ENCODE measurements at places on chromosomes 13 and 19.

- DNase-seq: no peak
These were observed 49.8 kb downstream of the KLF2 start for GRCh38 chr19:16374436-16374835.

DNA sequence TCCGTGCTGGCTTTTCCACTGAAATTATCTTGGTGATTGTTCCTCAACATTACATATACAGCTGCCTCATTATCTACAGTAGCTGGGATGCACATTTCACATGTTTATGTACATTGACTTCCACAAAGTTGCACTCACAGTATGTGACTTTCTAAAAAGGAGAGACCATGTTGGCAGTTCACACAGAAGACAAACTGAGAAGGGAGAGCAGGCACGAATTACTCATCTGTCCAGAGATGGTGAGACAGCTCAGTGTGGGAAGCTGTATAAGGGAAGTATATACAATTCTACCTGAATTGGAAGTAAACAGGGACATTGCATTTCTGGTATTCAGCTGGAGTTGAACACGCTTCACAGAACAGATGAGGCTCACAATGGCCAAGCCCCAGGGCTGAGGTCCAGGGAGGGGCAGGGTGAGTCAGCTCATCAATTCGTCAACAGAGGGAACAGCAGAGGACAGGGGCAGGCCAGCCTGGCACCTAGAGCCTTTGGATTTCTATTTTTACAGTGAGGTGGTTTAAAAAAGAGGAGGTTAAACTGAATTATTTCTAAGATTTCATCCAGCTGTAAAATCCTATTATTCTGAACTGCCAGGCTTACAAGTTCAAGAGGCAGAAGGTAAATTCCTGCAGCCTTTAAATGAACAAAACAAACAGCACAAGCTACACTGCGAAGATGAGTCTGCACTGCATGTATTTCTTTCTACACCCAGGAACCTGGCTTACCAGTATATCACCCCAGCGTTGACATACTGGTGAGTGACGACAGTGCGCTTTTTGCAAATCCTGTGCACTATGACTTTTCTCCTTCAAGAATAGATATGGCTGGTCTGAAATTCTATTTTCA lies 9.8 kb downstream of the PARP4 start:
- peak; percentile 14 for DNase-seq

DNA sequence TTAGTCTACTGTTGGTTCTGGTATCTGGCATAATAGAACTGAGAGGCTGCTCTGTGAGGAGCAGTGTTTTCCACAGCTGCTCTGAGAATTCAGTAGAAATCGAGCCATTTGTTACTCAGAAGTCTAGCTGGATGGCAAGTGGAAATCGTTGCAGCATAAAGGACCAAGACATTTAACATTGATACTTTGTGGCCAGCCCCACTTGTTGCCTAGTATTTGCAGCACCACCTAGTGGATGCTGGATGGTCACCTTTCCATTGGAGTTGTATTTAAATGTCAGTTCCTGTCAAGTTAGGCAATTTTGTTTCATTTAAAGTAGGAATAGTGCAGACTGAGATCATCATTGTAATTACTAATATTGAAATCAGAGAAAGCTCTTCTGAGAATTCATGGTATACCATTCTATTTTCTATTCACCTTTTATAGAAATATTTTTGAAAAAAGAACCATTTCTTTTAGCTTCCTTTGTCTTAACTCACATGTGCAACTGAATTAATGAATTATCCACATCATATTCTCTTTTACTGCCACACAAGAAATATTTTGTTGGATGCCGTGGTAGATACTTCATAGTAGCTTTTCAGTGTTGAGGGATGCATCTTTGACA lies 64.6 kb downstream of the PDS5B start:
- DNase-seq: peak; percentile 75

DNA sequence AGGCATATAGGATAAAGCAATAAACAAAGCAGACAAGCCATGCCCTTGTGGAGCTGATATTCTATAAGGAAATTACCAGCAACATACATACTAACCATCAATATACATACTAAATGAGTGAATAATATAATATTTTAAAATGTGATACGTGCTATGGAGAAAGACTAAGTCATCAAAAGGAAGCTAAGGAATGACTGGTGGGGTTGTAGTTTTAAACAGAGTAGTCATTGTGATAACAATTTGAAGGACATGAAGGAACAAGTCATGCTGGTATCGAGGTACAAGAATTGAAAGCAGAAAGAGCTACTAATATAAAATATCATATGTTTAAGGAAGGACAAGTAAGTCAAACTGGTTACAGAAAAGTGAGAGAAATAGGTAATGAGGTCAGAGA lies 894.9 kb upstream of the PCDH9 start:
- DNase-seq: no peak

DNA sequence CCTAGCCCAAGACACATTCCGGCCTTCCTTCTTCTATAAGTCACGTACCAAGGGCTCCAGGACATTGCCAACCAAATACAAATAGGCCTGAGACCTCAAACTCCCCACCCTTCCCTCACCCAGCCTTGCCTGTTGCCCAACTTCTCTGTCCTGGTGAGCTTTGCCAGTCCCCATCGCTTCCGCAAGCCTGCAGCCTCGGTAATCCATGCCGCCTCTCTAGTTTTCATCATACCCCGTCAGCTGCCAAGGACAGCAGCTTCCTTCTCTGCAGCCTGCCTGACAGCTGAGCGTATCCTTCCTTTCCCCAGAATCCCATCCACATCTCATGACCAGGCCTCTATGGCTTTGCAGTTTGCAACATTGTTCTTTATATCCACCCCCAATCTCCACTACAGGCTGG lies 36.6 kb upstream of the POMP start:
- DNase-seq: no peak

- no peak for DNase-seq
These were observed 42.0 kb upstream of the GGACT start for GRCh38 chr13:100630555-100630954.

DNA sequence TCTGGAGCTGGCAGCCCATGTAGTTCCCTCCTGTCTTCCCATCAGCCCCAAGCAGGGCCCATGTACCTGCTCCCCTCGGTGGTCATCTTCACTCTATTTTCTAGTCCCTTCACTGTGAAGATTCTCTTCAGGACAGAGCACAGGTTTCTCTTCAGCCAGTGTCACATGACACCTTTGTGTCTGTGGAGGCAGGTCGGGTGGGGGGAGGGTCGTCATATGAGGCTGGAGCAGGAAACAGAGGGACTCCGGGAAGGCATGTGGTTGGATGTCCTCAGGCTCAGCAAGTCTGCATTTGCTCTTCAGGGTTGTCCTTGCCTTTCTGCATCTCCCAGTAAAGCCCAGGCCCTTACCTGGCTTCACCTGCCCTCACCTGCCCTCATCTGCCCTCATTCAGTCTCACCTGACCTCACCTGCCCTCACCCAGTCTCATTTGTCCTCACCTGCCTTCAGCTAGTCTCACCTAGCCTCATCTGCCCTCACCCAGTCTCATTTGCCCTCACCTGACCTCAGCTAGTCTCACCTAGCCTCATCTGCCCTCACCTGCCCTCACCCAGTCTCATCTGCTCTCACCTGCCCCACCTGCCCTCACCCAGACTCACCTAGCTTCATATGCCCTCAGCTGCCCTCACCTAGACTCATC lies 120.3 kb downstream of the ZDHHC20 start:
- no peak for DNase-seq

GRCh38 chr13:27267596-27267995 lies 3.0 kb upstream of the RASL11A start:
- no peak for DNase-seq

DNA sequence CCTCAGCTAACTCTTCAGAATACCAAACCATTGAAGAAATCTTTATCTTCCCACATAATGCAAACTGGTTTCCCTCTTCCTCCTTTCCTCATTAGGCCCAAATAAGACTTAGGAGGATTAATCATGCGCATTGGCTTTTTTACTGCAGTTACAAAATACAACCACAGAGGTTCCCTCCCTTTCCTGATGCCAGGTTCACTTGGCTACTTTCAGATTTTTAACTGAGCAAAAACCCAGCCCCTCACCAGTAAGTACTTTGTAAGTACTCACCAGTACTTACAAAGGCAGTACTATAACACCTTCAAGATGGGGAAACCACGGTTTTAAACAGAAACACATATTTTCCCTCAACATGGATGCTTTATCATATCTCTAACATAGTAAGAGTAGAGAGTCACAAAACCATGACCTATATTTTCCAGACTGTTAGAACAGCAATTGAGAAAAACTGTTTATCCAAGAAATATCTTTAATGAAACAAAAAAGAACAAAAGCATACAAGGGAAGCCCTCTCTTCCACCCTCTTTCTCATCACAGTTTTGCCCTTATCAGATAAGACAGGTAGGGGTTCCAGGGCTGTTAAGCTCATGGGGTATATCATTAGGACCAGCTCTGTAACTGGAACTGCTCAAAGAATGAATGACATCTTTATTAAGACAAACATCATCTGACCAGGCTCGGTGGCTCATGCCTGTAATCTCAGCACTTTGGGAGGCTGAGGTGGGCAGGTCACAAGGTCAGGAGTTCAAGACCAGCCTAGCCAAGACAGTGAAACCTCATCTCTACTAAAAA lies 12.7 kb downstream of the FOXO1 start:
- DNase-seq: no peak

DNA sequence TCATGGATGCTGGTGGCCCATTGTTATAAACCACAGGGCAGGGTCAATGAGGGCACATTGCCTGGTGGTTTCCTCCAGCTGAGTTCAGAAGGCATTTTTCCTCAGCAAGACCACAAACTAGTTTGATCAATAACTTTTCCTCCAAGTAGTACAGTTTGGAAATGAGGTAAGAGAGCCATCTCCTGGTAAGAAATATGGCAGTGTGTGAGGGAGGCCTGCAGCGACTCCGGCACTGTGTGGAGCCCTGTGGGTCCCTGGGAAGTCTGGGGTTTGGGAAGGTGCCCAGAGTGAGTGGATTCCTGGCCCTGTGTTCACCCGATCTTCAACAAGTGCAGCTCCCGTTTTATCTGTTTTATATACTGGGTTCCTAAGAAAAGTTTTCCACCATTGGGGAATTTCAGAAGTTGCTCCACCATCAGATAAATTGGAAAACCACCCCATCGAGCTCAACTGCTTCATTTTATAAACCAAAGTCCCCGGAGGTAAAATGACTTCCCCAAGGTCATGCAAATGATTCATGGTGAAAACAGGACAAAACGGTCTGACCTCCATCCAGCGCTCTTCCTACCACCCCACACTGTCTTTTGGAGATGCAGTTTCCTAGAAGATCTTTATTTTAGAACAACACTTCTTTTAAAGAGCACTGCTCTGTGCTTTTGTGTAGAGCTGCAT lies 148.4 kb downstream of the KATNAL1 start:
- DNase-seq: no peak

DNA sequence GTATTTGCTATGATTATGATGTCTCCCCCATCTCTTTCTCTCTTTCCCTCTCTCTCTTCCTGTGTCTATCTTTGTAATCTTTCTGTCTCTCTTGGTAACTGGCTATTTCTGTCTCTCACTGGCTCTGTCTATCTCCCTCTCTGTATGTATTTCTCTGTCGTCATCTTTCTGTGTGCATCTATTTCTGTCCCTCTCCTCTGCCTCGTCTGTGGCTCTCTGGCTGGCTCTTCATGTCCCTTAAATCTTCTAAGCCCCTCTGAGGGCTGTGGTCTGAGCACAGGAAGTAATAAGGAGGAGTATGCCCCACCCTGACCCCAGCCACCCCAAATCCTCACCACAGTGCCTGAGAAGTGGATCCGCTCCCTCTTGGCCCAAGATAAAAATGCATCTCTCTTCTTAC lies 104.4 kb downstream of the DNAJC15 start:
- DNase-seq: no peak

- no peak for DNase-seq
These were observed 271.5 kb downstream of the PCDH9 start for GRCh38 chr13:66958611-66959010.

DNA sequence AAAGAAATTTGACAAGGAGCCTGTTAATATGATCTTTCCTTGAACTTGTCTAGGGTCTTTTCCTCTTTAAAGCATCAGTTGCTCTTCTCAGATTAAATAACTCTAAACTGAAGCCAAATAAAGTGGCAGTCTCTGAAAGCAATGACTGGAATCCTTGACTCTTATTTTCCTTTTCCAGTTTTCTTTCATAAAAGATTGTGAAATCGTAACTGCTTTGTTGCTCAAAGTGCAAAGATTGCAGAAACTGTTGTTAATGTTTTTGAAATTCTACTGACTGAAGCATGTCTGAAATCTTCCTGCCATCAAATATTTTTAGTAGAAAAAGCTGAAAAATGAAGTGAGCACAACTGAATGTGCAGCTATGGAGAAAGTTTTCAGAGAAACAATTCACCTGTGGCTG lies 1.9 kb downstream of the NHLRC3 start:
- no peak for DNase-seq

GRCh38 chr13:42751693-42752092 lies 29.7 kb upstream of the FAM216B start:
- no peak for DNase-seq

GRCh38 chr13:96844616-96845015 lies 149.7 kb downstream of the OXGR1 start:
- no peak for DNase-seq

DNA sequence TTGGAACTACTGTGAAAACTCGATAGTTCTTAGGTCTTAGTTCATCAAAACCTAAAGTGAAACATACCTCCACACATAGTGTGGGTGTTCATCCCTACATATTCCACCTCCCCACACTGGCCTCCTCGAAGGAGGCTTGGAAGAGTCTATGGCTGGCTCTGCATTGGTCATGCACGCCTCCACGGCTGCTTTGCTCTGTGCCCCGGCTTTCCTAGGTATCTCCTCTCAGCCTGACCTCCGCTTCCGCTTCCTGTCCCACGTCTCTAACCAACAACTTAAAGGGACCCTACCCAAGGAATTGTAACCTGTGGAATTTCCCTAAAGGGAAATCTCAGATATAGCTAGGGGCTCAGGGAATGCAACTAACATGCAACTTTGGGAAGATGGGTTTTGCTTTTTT lies 79.7 kb upstream of the MBNL2 start:
- DNase-seq: peak; percentile 89

DNA sequence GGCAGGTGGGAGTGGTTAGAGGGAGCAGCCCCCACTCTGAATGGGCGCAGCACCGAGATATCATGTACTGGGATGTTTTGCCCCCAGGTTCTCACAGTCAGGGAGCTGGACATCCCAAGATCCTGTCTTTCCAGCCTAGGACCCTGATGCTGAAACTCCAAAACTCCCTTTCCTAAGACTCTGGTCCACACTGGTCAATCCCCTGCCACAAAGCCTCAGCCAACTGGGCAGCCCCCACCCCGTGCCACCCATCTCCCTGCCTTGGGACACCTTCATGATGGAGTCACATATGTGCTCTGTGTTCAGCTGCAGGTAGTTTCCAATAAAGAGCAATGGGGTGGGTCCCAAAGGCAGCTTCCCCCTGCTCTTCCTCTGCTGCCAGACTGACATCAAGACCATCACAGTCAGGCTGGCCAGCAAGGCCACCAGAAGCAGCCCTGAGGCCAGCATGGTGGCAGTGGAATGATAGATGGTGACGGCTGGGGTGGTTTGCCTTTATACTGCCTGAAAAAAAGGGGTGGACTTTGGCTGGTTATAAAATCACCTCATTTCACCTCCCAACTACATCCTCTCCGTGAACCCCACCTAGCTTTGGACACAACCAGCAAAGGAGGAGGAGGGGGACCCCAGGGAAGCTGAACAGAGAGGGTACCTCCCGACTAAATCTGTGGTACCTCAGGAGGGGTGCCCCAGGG lies 36.3 kb downstream of the CYP2B6 start:
- no peak for DNase-seq

All from RKO (cell line).